ENCODE measurements at places on chromosomes 1 and 21.

- no peak for DNase-seq
Observed at GRCh38 chr1:157087030-157087429, 12.6 kb downstream of the ETV3L start.

DNA sequence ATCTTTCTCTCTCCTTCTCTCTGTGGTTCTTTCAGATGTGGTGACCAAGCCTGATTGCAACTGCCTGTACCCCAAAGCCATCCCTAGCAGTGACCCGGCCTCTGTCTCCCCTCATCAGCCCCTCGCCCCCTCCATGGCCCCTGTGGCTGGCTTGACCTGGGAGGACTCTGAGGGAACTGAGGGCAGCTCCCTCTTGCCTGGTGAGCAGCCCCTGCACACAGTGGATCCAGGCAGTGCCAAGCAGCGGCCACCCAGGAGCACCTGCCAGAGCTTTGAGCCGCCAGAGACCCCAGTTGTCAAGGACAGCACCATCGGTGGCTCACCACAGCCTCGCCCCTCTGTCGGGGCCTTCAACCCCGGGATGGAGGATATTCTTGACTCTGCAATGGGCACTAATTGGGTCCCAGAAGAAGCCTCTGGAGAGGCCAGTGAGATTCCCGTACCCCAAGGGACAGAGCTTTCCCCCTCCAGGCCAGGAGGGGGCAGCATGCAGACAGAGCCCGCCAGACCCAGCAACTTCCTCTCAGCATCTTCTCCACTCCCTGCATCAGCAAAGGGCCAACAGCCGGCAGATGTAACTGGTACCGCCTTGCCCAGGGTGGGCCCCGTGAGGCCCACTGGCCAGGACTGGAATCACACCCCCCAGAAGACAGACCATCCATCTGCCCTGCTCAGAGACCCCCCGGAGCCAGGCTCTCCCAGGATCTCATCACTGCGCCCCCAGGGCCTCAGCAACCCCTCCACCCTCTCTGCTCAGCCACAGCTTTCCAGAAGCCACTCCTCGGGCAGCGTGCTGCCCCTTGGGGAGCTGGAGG is 12.7 kb downstream of the CSF1 start:
- peak; percentile 43 for DNase-seq

DNA sequence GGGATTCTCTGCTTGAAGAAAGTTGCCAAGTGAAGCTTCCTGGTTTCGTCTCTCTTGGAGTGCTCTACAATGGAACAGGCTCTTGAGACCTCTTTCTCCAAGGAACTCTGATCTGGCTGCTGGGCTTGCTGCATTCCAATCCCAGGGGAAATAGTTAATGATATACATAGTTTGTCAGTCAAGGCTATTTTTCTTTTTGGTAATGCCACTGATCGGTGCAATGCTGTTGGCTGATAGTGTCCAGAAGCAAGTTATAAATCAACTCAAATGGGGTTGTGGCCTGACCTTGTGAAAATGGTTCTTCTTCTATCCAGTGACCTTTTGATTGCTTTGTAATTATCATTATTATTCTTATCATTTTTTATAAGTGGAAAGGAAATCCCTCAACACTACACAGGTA is 48.4 kb upstream of the TNFSF18 start:
- no peak for DNase-seq

DNA sequence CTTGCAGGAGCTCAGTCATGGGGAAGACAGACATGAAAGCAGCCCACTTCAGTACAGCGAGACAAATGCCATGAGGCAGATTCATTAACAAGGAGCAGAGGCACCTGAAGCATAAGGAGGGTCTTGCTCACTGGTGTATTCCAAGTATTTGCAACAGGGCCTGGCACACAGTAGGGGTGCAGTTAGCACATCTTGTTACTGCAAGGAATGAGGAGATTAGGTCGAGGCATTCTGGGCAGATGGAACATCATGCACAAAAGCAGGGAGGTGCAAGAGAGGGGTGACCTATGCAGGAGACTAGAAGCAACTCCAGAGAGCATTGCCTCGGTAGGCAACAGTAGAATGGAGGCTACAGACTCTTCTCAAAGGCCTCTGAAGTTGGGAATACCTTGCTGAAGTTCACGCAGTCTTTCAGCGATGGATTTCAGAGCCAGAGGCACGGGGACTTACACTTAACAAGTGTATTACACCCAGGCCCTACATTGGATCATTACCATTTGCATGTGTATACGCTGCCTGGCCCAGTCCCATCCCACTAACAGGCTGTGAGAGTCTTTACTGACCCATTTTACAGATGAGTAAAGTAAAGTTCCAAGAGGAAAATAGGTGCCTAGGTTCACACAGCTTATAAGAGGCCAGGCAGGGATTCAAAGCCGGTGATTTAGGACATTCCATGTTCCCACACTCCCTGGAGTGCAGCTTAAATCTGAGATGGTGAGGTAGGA is 82.1 kb downstream of the TRABD2B start:
- no peak for DNase-seq

GRCh38 chr1:52579415-52579814 is 22.8 kb upstream of the GPX7 start:
- DNase-seq = no peak
